ENCODE measurements at places on chromosomes 1 and 21.

DNA sequence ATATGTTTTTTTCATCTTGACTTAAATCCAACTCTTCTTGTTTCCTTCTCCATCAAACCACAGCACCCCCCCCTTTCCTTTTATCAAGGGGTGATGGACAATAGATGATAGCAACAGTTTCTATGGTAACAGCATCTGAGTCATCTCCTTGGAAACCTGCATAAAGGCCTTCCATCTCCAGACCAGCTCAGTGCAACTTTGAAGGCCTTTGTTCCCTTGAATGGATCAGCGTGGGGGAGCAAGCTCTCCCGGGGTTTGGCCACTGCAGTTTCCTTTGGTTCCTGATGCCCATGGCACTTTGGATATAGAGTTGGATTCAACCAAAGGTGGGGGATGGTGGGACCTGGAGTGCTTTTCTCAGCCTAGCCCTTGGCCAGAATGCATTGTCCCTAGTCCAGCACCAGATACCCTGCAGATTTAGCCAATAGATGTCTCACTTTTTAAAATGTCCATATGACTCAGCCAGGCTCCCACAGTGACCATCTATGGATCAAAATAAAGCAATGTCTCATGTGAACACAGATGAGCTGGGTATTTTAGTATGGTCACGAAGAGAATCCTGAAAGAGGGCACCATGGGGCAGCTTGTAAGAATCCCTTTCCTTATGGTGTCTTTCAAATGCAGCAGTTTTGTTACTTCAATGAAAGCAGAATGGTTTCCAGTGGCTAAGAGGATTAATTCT lies 127.7 kb downstream of the SPATA46 start:
- no peak for DNase-seq

DNA sequence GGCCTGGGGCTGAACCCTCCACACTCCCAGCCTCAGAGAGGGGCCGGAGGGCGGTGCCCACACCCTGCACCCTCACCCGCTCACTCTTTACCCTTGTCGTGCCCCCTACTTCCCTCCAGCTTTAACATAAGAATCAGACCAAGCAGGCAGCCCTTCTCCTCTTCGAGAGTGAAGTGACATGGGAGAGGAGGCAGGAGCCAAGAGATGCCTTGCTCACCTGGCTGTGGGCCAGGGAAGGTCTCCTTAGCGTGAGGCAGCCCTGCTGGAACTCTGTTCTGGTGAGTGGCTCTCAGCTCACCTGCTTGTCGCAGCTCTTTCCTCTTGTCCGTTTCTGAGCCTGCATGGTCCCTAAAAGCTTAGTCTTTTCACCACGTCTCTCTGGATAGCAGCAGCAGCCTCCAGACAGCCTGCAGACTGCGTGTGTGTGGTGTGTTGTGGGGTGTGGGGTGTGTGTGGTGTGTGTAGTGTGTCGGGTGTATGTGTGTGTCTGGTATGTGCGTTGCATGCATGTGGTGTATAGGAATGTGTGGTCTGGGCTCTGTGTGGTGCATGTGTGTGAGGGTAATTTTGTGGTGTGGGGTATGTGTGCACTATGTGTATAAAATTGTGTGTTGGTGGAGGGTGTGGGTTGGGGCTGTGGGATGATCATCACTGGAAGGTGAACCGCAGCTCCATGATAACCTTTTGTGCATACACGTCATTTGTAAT lies 86.7 kb downstream of the CCDC185 start:
- no peak for DNase-seq

GRCh38 chr1:6127587-6128163 lies 52.4 kb downstream of the CHD5 start:
- DNase-seq, result peak; percentile 81

DNA sequence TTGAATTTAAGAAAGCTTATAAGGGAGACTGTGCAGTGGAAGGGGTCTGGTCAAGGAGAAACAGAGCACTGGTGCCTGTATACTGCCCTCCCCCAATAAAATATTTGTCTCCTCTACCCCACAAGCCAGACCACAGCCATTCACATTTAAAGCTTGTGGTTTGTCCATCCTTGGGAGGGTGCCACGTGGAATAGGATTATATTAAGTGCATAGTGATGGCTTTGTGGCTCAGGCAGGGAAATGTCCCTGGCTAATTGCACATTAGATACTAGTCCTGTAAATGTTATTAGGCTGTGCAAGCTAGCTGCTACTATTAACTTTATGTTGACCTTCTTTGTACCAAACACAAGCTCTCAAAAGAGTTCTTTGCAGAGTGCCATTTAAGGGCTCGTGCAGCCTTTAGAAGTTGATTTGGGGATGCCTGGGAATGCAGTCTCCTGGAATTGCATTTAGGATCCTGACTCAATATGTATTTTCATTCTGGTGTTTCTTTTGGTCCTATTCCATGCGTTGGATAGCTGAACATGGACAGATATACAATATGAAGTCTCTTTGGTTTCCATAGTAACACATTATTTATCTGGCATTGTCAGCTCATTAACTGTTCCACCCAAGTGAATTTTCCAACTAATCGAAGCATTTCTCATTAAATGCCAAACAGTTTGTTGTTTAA lies 210.6 kb downstream of the ROR1 start:
- no peak for DNase-seq

DNA sequence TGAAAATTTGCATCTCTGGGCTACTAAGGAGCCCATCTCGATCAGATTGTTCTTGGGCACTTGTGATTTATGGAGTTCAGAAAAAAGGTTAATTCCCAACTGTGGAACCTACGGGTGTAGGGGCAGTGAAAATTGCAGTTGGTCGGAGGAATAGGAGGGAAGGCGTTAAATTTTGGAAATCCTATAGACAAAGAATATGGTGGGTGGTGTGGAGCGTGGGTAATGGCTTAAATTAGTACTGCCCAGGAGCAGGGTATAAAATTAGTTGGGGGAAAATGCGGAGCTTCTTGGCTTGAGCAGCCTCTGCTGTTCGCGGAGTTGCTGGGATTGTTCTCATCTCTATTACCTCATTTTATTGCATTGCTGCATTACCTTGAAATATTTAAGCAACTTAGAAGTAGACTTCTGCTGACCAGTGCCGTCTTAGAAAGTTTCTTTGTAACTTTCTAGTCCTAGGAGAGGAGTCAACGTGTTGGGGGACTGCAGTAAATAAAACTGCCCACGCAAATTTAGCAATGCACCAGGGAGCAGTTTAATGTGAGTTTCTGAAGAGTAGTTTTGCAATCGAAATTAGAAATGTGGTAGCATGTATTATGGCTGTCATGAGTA lies 514 bp downstream of the S1PR1 start:
- peak; percentile 24 for DNase-seq

- no peak for DNase-seq
These were observed 22.1 kb upstream of the KCNA10 start for GRCh38 chr1:110540891-110541685.

DNA sequence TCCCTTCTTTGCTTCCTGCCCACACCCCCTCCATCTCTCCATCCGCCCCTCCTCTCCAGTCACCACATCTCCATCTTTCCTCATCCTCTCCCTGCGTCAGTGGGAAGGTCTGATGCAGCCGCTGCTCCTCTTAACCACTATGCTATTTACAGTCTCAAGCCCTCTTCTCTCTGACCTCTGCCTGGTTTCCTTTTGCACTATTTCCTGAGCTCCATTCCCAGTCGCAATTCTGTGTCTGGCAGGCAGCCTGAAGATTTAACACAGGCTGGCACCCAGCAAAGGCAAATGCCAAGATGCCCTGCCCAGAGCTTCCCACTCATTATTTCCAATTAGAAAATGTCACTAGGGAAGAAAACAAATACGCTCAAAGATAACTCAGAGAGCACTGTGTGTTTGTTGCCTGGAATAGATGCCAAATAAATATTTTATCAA lies 89.6 kb upstream of the LPGAT1 start:
- DNase-seq, result no peak

DNA sequence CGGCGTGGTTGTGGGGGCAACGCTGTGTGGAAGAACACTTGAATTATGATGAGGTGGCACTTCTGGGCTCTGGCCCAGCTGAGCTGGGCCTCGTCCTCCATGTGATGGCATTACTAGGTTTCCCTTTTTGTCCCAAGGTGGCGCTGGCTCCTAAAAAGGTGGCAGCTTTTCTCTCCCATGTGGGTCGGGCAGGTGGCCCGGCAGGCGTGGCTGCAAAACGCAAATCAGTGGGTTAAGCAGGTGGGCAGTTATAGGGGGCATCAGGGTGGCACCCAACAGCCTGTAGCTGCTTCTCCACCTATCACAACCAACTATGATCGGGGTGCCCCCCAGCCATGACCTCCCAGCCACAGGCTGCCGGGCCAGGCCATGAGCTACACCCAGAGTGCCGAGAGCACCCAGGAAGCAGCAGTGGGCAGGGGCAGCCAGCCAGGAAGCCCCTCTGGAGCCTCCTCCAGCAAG lies 59.6 kb downstream of the KCNAB2 start:
- no peak for DNase-seq

GRCh38 chr1:151294742-151295462 lies 12.8 kb downstream of the ZNF687 start:
- no peak for DNase-seq

DNA sequence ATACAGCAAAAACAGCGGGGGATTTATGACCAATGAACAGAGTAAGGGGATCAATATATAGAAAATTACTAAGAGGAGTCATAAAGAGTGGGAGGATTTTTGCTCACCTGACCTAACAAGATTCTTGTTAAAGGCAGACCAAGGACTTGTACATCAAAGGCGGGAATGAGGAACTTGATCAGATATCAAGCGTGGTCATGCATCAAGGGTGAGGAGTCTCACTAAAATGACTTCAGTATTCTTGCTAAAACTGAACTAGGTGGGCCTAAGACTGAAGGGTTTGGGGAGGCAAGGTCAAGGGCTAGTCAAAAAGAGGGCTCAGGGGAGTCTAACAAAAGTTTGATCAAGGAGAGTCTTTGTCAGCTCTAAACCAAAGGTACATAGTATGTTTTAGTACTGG lies 2.1 kb downstream of the MOV10 start:
- DNase-seq, result no peak

GRCh38 chr1:188782220-188782841 lies 1695.3 kb downstream of the BRINP3 start:
- DNase-seq, result peak; percentile 11

DNA sequence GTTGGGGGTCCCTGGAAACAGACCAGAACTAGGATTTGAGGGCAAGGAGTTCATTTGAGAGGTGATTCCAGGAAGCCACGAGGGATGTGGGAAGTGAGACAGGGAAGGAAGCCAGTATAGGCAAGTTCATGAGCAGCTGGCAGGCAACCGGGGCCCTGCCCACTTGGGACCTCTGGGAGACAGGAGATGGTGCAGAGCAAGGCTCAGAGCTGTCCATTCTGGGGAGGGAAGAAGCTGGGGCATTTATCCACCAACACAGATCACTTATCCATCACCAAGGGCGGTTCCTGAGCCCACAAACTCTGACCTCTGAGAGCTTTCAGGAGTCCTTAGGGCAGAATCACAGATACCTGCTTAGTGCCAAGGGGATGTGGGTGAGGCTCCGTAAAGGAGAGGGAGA lies 16.8 kb downstream of the EDN2 start:
- no peak for DNase-seq

- DNase-seq, result peak; percentile 90
These were observed 742 bp downstream of the ARTN start for GRCh38 chr1:43934101-43934985.

DNA sequence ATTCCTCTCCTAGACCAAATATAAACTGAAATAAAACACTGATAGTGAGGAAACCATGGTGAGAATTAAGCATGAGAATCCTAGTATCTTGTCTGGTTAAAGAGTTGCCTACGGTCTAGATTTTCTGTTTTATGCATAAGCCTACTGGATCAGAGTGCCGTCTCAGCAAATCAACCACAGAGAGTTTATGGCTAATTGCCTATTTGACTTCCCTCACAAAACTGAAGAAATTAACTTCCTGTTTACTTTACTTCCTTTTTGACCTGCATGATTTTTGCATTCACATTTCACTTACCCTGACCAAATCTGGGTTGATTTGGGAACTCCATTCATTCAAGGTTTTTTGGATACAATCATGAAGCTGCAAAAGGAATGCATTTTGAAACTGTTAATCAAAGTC lies 5.0 kb downstream of the GCLM start:
- peak; percentile 21 for DNase-seq

DNA sequence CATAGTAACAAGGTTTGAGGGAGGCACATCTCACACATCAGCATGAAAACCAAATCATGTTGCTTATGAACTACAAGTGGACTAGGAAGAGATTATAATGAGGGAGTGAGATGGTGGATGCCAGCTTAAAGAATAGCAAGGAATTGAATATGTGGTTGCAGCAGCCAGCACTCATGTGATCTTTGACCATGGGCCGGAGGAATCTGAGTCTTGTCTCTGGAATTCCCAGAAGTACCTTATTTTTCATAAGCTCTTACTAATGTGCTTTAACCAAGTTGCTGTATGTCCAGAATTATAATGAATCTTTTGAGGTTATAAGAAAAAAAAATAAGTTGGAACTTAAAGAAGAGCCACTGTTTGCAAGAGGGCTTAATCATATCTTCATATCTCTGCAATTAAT lies 97.0 kb downstream of the DISP1 start:
- no peak for DNase-seq

- no peak for DNase-seq
These were observed 201.2 kb upstream of the TNR start for GRCh38 chr1:175944591-175944990.

- DNase-seq, result no peak
These were observed 93.0 kb downstream of the ATP1A1 start for GRCh38 chr1:116465845-116466685.

DNA sequence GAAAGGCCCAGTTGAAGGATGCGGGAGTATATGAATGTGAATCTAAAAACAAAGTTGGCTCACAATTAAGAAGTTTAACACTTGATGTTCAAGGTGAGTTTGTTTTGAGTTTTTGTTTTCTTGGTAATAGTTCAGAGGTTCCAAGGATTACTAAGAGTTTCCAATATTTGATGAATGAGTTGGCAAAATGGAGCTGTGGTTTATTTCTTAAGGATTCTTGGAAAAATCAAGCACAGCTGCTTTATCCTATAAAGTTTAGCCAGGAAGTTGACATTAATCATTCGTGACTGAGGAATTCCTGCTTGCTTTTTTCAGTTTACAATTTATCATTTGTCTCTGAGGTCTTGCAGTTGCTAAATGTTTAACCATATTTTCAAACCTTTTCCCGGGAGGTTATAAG lies 15.1 kb downstream of the VCAM1 start:
- DNase-seq, result no peak

DNA sequence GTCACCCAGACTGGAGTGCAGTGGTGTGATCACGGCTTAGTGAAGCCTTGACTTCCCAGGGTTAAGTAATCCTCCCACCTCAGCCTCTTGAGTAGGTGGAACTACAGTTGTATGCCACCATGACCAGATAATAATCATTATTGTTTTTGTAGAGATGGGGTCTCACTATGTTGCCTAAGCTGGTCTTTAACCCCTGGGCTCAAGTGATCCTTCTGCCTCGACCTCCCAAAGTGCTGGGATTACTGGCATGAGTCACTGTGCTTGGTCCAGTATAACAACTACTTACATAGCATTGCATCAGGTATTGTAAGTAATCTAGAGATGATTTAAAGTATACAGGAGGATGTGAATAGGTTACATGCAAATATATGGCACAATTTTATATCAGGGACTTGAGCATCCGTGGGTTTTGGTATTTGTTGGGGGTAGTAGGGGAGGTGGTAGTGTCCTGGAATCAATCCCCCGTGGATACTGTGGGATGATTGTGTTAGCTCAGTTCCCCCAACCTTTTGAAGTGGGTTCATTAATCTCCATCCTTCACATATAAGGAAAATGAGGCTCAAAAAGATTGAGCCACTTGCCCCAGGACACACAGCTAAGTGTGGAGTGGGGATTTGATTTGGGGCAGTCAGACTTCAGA lies 61.4 kb upstream of the CNIH3 start:
- DNase-seq, result no peak

- no peak for DNase-seq
These were observed 179.4 kb upstream of the EDN2 start for GRCh38 chr1:41663671-41664400.

GRCh38 chr1:38029081-38029681 lies 16.6 kb downstream of the UTP11 start:
- DNase-seq, result no peak

Data from GM10248 (cell line).